GM12878 (cell line): ENCODE measurements at places on chromosomes 16 and 17. TPM values are rescaled to one million over a fixed set of nuclear protein-coding genes. Genes with fewer than 3 reads are reported as not detected.

Gene SLC47A2
- not detected in 2 replicates for total RNA-seq

Gene NPIPA7
- 1.1 and 2.4 TPM in 2 replicates for total RNA-seq

Gene PAQR4
- 30.7 and 31.8 TPM in 2 replicates for total RNA-seq

Gene ITGAX
- total RNA-seq = 30.0 and 37.9 TPM in 2 replicates

Gene SYCE1L
- 3.9 and 4.6 TPM in 2 replicates for total RNA-seq

Gene TANGO6
- total RNA-seq = 20.4 and 20.6 TPM in 2 replicates

Gene PYDC1
- not detected in 2 replicates for total RNA-seq

GRCh38 chr17:68658999-68659780, 58.0 kb upstream of the FAM20A start:
- no peak for DNase-seq

DNA sequence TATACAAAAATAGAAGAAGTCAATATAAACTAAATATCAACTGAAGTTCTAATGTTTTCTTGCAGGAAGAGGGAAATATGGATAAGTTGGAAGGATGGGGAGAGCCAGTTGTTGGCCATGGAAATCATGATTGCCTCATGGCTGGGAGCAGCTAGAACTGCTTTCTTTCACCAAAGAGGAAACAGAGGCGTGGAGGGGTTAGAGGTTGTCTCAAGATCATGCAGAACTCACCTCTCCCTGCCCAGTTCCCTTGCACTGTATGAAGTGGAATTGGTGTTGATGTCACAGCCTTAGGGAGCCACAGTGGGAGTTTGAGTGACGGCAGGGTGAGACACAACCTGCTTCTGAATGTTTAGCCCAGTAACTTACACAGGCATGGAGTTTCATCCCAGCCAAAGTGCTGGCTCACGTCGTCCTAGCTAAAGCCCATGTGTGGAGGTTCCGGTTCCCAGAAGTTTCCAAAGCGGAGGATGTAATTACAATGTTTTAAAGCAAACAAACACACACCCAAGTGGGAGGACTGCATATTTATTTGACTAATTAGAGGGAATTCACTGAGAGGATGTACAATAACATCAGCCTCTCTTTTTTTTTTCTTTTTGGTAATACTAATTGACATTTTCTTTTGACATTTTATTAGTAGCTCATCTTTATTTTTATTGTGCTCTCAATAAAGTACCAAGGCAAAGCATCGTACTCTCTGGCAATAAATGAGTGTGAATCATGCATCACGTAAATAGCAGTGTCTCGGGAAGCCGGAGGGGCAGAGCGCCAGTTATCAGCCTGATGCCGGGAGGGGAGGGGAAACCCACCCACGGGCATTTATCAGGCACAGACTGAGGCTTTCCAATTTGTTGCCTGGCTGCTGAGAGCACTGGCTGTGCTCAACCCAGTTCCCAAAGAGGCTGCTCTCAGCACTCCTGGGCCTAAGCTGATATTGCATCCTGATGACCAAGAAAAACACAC, 118.7 kb upstream of the CDH5 start:
- no peak for DNase-seq

DNA sequence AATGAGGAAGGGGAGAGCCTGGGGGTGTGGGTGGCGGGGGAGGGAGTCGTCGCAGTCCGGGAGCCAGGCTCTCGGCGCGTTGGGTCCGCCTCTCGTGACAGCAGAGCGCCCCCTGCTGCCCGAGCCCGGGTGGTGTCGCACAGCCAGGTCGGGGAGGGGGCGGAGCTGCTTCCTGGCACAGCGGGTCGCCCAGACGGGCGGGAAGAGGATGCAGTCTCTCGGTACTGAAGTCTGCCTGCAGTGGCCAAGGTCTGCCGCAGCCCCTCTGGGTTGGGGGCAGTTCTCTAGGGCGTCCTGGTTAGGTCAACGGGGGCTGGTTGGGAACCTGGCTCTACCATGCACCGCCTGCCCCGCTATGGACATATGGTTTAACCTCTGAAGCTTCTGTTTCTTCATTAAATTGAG, 38.2 kb upstream of the CCDC182 start:
- no peak for DNase-seq

DNA sequence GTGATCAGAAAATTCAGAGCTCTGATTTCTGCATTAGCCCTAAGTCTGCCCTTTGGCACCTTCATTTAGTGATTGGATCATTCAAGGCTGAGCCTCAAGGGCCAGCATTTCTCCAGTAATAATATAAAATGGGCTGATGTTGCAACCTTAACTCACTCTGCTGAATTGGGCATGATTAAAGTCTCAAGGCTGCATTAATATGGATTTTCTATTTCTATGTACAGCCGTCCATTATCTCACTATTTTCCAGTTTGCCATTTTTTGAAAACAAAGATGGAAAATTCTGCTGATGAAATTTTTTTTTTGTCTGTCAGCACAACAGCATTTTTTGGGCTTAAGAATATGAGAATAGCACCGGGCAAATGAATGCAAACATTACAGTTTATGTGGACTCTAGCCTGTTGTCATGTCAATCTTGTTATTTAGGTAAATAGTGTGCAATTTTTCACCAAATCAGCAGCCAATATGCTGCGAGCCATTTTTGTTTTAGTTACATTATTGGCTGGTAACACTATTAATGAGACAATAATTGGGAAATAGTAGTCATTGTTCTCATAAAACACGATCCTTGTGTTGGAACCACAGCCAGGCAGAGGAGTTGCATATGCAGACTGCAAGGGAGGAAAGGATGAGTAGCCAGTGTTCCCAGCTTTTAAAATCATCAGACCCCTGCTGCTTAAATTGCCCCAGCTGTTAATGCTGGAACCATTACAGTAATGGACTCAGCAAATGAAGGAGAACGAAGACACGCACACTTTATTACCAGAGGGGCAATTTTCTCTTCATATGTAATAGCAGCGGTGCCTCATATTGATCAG, 10.5 kb downstream of the FTO start:
- DNase-seq = no peak

DNA sequence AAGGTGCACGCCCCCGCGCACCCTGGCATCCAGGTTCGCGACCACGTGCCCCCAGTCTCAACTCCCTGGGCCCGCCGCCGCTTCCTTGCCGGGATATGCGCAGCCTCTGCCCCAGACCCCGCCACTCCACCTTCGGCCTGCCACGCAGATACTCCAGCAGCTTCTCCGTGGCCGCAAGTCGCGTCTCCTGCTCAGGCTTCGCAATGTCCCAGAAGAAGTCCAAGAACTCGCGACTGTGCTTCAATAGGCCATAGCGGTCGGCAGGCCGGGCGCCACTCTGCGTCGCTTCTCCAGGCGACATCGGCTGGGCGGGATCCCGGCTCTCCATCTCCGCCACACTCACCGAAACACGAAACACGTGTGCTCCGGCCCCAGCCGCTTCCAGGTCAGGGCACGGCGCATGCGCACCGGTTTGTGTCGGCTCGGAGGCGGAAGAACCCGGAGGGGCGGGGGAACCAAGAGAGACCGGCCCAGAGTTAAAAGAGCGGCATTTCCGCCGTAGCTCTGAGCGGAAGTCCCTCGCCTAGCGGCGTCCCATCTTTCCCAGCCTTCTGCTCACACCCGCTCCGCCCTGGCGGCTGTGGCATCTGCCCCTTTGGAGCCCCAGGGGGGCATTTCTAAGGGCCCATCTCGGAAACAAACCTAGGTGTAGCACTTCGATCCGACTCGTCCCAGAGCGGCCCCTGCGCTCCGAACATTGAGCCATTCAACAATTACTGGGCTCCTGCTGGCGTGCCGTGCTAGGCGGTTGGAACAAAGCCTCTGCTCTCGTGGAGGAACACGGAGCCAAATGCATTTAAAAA, at the start of gene MYBBP1A:
TSS of gene MYBBP1A (minus strand) at position 388 of the 803 bp plus-strand sequence. CDS start at position 328, 60 bp downstream.
- peak; percentile 83 for DNase-seq

- DNase-seq = no peak
Observed at GRCh38 chr16:58493756-58494431, 6.0 kb upstream of the NDRG4 start.

DNA sequence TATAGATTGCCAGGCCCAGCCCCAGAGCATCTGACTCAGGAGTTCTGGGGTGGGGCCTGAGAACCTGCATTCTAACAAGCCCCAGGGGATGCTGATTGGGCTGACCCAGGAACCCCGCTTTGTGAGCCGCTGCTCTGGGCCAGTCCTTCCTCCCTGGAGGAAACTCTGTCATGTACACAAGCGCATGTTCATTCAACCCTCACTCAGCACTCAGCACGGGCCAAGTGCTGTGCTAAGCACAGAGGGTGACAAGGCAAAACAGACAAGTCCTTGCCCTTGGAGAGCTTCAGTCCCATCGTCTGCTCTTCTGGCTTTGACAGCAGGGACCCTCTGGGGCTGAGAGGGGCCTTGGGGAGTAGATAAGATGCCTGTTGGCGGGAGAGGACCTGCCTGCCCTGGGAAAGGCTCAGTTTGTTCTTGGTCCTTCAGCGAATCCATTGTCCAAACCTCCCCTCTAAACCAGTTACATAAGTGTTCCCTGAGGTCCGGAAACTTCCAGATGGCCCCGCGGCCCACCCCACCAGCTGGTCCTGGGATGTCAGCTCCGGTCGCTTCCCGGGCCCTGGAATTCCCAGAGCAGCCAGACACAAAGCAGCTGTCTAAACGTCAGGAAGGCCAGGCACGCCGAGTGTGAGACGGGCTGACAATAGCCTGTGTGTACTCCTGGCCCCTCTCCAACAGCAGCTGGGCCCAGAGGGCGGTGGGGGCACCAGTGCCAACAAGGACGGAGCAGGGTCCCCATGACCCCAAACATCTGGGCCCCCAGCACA, 88.8 kb downstream of the ZDHHC7 start:
- no peak for DNase-seq
